ENCODE measurements at places on chromosomes 2 and 18.

DNA sequence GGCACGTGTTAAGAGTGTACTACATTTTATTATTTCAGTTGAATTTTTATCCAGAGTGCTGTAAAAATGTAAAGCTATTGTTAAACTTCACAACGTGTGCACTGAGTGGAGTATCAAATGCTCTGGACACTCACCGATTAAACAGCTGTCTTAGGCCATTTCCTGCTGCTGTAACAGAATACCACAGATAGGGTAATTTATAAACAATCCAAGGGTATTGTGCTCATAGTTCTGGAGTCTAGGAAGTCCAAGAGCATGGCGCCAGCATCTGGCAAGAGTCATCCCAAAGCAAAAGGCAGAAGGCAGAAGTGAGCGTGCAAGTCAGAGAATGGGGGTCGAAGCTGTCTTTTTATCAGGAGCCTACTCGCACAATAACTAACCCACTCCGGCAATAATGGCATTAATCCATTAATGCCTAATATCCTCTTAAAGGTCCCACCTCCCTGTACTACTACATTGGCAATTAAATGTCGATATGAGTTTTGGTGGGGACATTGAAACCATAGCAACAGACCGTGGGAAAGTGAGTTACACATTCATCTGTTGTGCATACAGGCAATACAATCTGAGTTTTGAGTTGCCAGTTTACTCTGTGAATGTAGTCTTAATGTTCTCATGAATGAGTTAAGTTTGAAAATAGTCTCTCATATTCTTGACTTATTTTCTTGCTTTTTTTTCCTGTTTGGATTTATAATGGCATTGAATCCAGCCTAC, 64.8 kb downstream of the ARMC9 start:
- DNase-seq = no peak

DNA sequence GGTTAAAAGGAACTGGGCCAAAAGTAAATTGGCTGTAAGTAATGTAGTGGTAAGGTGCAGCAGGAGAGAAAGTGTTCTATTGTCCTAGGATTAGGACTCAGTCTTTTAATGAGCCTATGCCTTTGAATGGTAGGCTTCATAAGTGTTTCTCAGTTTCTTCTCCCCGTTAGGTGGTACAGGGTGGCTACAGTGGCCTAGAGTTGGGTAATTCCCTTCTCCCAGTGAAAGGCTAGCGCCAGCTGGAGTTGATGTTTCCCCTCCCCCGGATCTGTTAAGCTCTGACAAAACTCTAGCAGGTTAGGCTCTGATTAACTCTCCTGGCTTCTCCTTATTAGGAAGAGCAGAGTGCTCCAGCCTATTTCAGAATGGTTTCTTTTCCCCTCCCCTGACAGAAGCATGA, 127.7 kb downstream of the DNAH6 start:
- DNase-seq = no peak

- DNase-seq = peak; percentile 7
Observed at GRCh38 chr18:27970321-27970720, 206.6 kb downstream of the CDH2 start.

DNA sequence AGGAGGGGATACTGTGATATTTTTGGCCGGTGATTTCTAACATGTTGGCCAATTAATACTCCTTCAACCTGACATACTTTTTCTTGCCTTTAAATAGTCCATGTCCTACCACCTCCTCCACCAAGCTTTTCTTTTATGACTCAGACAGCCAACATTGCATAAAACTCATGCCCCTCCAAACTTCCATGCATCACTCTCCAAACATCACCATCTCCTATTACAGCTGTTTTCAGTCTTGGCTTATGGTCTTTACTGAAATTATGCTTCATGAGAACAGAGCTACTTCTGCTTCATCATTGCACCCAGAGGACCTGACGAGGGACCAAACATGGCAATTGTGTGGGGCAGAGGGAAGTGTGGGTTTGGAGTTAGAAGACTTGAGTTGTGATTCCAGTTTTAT, 305.4 kb downstream of the LPIN1 start:
- no peak for DNase-seq

GRCh38 chr2:189851174-189851826, 67.0 kb downstream of the PMS1 start:
- DNase-seq = no peak
